ENCODE measurements at places on chromosomes 5 and 9.

- peak; percentile 67 for DNase-seq
Measured at GRCh38 chr5:89289604-89290003, 406.6 kb upstream of the MEF2C start.

- peak; percentile 83 for DNase-seq
Measured at GRCh38 chr5:176837707-176838115, 27.4 kb downstream of the UNC5A start.

- no peak for DNase-seq
Measured at GRCh38 chr5:94620256-94620655, 1.8 kb downstream of the SLF1 start.

DNA sequence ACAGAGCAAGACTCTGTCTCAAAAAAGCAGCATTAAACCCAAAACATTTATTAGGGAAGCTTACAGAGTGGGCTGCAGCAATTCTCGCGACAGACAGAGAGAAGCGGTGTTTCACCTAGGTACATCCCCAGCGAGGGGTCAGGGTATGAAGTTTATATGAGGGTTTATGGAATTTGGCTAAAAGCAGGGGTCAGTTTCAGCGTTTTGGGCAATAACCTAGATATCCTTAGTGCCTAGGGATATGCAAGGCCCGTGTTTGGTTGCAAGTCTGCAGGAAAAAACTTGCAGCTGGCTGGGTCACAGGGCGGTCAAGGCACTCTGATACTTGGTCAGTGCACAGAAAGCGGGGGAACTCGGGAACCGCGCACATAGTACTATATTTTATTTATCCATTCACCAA, 649 bp upstream of the GLE1 start:
- no peak for DNase-seq

DNA sequence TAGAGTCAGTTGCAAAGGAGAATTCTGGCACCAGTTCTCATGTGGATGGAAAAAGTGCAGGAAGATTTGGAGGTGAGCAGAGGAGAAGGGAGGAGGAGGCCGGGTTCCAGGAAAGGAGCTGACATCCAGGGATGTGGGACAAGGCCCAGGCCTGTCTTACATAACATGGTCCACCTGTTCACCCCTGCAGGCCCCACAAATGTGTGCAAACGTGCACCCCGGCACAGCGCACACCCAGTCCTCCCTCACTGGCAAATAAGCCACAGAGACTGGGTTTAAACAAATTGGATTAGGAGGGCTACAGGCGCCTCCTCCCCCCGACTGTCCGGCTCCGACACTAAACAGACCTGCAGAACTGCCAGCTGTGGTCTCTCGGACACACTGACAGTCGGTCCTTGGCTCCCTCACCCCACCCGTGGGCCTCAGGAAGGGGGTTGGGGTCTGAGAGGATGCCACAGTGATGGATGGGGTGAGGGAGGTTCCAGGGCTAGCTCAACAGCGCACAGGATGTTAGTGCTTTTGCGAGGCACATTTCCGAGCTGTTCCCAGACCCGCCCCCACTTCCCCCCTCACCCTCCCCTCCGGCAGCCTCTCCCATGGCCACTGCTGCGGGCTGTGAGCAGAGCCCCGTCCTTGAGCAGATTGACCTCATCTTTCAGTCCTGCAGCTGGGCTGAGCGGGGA, 43.4 kb upstream of the IL17B start:
- peak; percentile 95 for DNase-seq

GRCh38 chr5:159874263-159874662, 42.0 kb upstream of the ADRA1B start:
- DNase-seq: peak; percentile 43

DNA sequence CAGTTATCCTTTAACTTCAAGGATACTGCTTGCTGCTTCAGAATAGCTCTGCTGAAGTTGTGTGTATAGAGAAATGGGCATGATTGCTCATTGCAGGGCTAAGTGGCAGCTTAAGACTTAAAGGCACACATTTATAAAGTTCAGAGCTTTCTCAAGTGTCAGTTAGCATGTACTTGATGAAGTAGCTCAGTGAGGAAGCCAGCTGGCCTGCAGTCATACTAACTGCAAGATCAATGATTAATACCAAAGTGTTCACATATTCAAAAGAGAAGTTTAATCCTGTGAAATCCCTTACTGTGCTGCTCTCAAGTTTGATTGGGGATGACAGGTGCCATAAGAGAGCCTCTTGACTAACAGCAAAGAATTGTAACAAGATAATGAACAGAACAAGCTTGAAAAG, 483.4 kb upstream of the NUDT12 start:
- no peak for DNase-seq

DNA sequence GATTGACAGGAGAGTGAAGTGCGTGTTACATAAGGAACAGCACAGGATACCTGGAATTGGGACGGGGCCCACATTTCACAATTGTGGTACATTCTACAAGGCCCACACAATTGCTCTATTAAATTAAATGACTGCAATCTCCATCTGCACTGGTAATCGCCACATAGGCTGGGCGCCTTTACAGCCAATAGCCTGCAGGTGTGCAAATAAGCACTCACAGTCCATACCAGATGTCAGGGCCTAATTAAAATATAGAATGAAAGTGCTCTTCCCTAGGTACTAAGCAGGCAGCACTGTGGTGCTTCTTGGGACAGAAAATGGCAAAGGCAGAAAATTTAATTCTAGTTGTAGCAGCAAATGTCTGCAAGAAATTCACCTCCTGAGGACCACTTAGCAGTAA, 82.7 kb downstream of the ATP10B start:
- no peak for DNase-seq

GRCh38 chr9:105405514-105406131, 42.2 kb upstream of the FSD1L start:
- peak; percentile 21 for DNase-seq

GRCh38 chr9:110923601-110924000, 114.7 kb downstream of the LPAR1 start:
- peak; percentile 61 for DNase-seq

- DNase-seq: no peak
Measured at GRCh38 chr9:94176608-94177007, 82.5 kb upstream of the ZNF169 start.

- DNase-seq: no peak
Measured at GRCh38 chr9:121298689-121299466, 30.9 kb downstream of the GSN start.

- DNase-seq: no peak
Measured at GRCh38 chr5:57466544-57466943, 16.1 kb downstream of the ACTBL2 start.

DNA sequence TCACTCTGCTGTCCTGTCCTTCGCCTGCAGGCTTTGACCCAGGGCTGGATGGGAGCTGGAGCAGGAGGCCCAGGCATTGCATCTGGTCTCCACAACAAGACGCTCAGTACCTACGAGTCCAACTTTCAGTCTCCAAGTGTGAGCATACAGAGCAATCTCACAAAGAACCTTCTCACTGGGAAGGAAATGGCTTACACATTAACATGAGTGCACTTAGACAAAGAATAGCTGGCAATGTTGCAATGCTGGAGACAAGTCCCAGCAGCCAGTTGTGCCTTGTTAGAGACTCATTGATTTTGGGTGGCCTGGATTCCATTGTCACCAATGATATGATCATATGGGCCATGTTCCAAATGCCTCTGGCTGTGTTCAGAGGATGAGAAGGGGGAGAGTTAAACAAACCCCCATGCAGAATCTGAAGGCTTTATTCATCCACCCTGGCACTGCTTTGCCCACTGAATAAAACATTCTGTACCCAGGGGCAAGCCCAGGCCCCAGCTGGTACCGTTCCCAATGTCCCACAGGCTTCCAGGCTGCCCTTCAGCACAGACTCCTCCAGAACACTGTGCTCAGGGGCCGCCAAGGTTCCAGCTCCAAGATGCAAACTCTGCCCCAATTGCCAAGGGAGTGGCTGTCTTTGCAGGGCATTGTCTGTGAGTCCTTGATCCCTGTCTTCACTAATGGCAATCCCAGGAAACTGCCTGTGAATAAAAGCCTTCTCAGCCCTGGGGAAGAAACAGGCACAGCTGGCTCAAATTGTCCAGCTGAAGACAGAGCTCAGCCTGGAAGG, 185.5 kb downstream of the HSD17B3 start:
- DNase-seq: no peak

DNA sequence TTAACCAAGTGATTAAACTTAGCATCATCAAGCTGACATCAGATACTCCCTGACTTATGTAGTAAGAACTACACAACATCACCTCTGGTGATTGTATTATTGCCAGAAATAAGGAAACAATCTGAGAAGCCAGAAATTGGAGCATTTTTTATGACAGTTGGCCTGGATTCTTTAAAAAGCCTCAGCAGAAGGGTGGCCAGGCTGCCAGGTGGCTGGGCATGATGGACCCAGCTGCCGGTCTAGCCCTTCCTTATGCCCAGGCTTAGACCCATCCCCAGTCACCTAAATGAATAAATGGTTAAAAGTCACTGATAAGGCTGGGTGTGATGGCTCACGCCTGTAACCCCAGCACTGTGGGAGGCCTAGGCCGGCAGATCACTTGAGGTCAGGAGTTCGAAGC, 12.8 kb downstream of the OR1K1 start:
- no peak for DNase-seq

GRCh38 chr5:40124367-40124766, 555.3 kb upstream of the PTGER4 start:
- DNase-seq: no peak

DNA sequence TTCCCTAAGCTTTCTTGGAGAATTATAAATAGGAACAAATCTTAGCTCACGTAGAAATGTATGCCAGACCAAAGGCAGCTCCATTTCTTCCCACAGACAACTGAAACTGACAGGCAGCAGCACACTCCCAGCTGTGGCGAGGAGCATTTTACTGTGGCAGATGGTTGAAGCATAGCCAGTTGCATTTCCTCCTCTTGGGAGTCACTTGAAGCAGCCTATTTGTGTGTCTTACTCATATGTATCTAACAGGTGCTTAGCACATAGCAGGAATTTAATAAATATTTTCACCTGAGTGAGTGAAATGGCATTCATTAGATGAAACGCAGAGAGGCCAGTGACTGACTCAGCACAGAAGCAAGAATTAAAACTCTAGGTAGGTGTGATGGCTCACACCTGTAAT, 12.3 kb upstream of the MTMR12 start:
- peak; percentile 38 for DNase-seq

GRCh38 chr5:154368041-154368800, 77.6 kb upstream of the SAP30L start:
- peak; percentile 95 for DNase-seq

- no peak for DNase-seq
Measured at GRCh38 chr9:90131568-90131967, 511.1 kb downstream of the DIRAS2 start.

GRCh38 chr5:61635271-61635670, 303.2 kb downstream of the ZSWIM6 start:
- DNase-seq: no peak

GRCh38 chr5:15474143-15474719, 25.7 kb upstream of the FBXL7 start:
- no peak for DNase-seq

DNA sequence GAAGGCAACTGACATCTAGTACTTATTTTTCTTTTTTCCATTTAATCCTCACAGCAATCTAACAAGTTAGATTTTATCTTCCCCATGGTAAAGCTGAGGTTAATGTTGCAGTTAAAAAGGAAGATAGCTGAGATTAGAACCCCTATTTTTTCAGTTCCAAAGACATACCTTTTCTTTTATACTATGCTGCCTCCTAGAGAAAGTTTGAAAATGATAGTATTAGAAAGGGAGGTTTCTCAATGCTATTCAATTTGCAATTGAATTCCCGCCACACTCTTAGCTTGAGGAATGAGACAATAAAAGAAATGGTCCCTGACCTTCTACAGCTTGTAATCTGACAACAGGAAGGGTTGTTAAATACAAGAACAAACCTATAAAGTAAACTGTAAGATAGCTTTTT, 195.9 kb upstream of the TRIM32 start:
- DNase-seq: no peak

DNA sequence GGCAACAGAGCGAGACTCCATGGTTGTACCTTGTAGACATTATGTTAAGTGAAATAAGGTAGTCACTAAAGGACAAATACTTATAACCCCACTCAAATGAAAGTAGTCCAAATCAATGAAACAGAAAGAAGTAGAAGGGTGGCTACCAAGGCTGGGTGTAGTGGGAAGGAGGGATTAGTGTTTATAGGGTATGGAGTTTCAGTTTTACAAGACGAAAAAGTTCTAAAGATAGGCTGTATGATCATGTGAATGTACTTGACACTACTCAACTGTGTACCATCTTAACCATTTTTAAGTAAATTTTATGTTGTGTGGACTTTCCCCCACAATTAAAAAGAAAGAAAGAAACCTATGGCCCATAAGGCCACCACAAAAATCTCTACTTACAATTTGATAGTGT, 32.2 kb downstream of the ALDH7A1 start:
- no peak for DNase-seq

DNA sequence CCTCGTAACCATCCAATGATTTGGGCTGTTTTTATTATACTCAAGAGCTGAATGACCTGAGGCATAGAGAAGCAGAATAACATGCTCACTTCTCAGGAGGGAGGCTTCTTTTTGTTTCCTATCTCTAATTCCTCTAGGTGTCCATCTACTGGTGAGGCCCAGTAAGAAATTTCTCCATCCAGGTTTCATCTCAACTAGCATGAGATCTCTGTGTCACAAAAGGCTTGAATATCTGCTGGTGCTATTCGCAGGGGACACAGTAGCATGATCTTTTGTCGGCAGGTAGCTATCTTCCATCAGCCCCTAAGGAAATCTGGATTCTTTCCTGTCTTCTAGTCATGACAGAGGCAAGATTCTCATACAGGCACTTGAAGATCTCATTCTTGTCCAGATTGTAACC, 8.9 kb downstream of the IFNE start:
- DNase-seq: no peak

- DNase-seq: no peak
Measured at GRCh38 chr5:28014779-28015178, 976.4 kb upstream of the CDH9 start.

DNA sequence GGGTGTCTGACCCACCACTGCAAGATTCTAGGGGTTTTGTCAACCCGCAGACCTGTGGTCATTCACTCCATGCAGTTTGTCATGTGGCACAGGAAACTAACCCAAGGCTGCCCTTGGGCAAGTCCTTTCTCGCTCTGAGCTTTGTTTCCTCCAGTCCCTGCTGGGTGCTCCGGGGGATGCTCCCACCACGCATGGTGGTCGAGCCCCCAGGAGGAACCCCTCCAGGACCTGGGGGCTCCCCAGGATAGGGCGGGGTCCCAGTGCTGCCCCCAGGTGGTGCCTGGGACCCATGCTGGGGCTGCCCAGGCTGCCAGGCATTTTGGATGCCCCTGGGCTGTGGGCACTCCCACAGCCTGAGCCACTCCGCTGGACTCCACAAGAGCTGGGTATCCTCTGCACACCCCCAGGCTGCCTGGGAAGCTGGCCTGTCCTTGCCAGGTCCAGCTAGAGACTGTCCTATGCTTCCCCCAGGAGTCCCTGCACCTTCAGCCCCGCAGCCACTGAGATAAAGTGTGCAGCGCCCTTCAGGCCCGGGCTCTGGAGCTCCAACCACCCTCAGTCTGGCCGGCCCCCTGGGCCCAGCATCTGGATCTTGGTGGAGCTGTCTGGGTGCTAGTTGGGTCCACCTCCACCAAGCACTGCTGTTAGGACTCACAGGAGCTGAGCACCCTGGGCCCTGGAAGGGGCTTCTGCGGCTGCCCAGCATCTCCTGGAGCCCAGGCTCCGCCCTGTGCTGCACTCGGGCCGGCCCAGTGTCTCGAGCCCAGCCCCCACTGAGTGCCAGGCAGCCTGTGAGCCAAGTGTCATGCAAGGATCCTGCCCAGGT, 104.3 kb downstream of the PHF2 start:
- no peak for DNase-seq

- no peak for DNase-seq
Measured at GRCh38 chr9:125707472-125707804, 430 bp upstream of the MAPKAP1 start.

- DNase-seq: no peak
Measured at GRCh38 chr5:137622850-137623249, 113.0 kb downstream of the KLHL3 start.

- no peak for DNase-seq
Measured at GRCh38 chr9:130711469-130711868, 17.9 kb downstream of the EXOSC2 start.
